ENCODE measurements at places on chromosomes 3 and 15.

- DNase-seq: no peak
These were observed 79.3 kb upstream of the ALDH1L1 start for GRCh38 chr3:126259411-126260391.

GRCh38 chr15:88391700-88392099 lies 75.5 kb downstream of the MRPL46 start:
- DNase-seq: no peak

- no peak for DNase-seq
These were observed 103.3 kb upstream of the PRR23E start for GRCh38 chr3:127089486-127090145.

- no peak for DNase-seq
These were observed 38.9 kb downstream of the TLE3 start for GRCh38 chr15:70058642-70059360.

DNA sequence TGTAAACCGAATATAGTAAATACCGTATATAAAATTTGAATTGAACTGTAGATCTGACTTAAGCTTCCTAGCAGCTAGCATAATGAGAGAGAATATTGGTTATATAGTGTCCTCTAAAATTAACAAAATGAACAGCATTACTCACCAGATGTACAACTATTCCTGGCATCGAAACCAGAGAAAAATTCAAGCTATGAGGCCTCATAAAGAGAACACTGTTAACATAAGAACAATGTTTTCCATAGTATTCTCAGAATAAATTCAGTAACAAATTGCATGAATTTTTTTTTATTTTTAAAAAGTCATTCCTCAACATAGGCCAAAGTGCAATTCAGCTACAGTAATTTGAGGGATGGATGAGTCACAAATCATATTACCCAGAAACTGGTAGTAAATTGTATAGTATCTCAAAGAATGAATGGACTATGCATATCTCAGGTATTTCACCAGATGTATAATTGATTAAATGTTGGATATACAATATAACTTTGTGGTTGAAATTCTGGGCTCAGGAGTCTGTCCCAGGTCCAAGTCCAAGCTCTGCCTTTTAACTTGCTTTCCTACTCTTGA lies 5.0 kb downstream of the TMEM207 start:
- DNase-seq: no peak

- DNase-seq: no peak
These were observed 103.1 kb upstream of the TLE3 start for GRCh38 chr15:70200511-70201424.

DNA sequence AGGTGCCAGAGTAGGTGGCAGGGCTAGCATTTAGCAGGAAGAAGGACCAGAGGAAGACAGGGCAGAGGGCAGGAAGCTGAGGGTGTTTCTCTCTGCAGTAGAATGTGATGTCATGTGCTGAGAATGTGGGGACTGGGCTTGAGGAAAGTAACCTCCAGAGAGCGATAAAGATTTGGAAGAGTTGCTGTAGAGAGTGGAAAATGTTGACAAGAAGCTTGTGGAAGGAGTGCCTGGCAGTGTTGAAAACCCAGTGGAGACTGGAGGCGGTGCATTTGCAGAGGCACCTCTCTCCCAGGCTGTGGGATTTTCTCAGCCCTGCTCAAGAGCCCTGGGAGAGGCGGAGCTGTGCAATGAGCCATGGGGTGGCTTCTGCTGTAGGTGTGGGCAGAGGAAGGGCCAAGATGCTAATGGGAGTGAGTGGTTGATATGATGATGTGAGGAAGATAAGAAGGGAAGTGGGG lies 54.8 kb downstream of the MESD start:
- no peak for DNase-seq

DNA sequence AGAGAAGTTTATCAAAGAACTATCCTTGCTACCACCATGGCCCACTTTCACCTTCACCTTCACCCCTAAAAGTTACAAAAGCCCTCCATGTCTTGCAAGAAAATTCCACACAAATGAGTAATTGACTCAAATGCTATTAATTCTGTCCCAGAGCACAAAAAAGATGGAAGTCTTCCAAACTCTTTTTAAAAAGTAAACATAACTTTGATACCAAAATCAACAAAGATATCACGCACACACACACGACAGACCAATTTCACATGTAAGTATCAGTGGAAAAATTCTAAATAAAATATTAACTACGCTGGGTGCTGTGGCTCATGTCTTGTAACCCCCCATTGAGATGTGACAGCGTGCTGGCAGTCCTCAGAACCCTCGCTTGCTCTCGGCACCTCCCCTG lies 1.1 kb upstream of the MCCC1 start:
- no peak for DNase-seq

GRCh38 chr15:27065785-27066184 lies 94.8 kb downstream of the GABRG3 start:
- DNase-seq: no peak

GRCh38 chr3:146026547-146026946 lies 134.4 kb downstream of the PLOD2 start:
- no peak for DNase-seq

- DNase-seq: no peak
These were observed 120.5 kb downstream of the POLR2M start for GRCh38 chr15:57827021-57827420.

DNA sequence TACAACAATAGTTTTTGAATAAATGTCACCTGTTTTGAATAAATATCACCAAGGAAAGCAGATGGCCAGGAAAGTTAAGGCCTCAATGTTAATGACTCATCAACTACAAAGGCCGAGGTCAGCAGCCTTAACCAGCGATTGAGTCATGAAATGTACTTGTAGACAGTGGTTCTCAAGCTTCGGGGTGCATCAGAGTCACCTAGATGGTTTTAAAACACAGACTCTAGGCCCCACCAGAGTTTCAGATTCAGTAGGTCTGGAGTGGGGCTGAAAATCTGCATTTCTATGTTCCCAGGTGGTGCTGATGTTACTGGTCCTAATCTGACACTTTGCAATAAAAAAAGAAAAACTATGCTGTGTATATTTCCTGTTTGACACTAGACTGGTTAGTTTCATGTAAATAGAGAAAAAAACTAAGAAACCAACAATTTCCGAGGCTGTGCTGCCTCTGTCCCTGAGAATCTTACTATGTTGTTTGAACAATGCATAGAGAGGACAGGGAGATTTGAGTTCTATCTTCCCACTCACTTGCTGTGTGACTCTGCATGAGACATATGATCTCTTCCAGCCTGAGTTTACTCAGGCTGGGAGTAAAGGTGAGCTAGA lies 9.8 kb downstream of the RAB27A start:
- no peak for DNase-seq

- no peak for DNase-seq
These were observed 16.2 kb downstream of the RIOX2 start for GRCh38 chr3:97956051-97956450.

- DNase-seq: no peak
These were observed 73.5 kb upstream of the XCR1 start for GRCh38 chr3:46100812-46101211.

DNA sequence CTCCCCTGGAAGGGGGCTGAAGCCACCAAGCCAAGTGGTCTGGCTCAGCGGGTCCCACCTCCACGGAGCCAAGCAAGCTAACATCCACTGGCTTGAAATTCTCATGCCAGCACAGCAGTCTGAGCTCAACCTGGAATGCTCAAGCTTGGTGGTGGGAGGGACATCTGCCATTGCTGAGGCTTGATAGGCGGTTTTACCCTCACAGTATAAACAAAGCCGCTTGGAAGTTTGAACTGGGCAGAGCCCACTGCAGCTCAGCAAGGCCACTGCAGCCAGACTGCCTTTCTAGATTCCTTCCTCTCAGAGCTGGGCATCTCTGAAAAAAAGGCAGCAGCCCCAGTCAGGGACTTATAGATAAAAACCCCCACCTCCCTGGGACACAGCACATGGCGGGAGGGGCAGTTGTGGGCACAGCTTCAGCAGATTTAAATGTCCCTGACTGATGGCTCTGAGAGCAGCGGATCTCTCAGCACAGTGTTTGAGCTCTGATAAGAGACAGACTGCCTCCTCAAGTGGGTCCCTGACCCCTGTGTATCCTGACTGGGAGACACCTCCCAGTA lies 23.2 kb upstream of the IGSF10 start:
- DNase-seq: no peak
